ENCODE measurements at places on chromosomes 12 and 14.

DNA sequence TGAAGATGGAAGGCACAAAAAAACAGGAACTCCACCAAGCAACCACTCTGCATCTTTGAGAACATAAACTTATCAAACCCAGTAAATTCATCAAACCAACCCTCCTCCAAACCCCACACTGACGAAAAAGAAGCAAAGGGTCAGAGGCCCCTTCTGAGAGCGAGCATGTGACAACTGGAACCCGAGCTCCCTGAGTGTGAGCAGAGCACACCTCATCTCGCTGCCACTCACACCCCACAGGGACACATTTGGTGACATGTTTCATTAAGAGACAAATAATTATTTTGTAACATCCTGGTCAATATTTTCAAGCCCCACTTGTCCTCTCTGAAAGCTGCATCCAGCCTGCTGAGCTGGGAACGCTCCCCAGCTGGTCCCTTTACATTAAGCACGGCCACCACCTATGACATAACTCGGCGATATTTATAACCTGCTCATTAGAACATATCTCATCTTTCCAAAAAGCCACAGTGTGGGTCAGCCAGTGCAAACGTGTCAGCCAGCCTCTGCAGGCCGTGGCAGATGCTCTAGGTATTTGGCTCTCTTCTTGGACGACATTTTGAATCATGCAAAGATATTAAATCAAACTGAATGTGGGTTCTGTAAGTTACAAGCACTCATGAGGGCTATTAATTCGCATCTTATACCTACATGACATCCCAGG lies 120.1 kb downstream of the TTC7B start:
- peaks cover 17% of the 10 kb centered on the region for H3K4me1 ChIP-seq
- peak overlapping the region; percentile 67 for H3K27ac ChIP-seq
- H3K36me3 ChIP-seq = no peaks in the 10 kb centered on the region
- no peak for DNase-seq

DNA sequence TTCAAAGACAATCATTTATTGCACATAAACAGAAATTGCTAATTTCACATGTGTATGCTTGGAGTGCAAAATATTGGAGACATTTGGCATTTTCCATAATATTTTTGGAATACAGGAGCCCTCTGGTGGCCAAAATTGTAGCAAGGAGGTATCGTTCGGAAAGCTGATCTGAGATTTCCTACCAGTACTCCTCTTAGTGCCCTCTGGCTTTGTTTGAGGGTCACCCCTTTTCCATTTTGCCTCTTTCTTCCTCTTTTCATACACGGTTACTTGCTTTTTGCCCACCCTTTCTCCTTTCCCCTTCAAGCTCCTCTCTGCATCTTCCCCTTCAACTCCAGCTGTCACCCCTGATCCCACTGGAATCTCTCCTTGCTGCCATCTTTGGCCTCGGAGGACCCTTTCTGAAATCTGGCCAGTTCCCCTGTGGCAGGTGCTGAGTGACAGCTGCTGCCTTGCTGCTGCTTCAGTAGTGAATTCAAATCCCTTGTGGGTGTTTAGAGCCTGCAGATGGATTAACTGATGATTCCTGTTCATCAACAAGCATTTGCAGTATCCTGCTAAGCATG lies 164.6 kb upstream of the PARP11 start:
- no peak overlapping the region for H3K4me3 ChIP-seq
- no peaks in the 10 kb centered on the region for H3K4me1 ChIP-seq
- peak; percentile 59 for DNase-seq
- H3K27ac ChIP-seq = no peak overlapping the region
- no peaks in the 10 kb centered on the region for H3K27me3 ChIP-seq
- H3K36me3 ChIP-seq = no peaks in the 10 kb centered on the region

GRCh38 chr12:87439990-87440827 lies 589.0 kb downstream of the C12orf50 start:
- no peak overlapping the region for H3K4me3 ChIP-seq
- H3K27ac ChIP-seq = no peak overlapping the region
- H3K36me3 ChIP-seq = no peaks in the 10 kb centered on the region
- DNase-seq = peak; percentile 54
- H3K27me3 ChIP-seq = no peaks in the 10 kb centered on the region

GRCh38 chr12:115500872-115501271 lies 776.6 kb downstream of the MED13L start:
- no peaks in the 10 kb centered on the region for H3K4me1 ChIP-seq
- H3K4me3 ChIP-seq = no peak overlapping the region
- no peaks in the 10 kb centered on the region for H3K27me3 ChIP-seq
- H3K36me3 ChIP-seq = no peaks in the 10 kb centered on the region
- DNase-seq = no peak
- no peak overlapping the region for H3K27ac ChIP-seq

DNA sequence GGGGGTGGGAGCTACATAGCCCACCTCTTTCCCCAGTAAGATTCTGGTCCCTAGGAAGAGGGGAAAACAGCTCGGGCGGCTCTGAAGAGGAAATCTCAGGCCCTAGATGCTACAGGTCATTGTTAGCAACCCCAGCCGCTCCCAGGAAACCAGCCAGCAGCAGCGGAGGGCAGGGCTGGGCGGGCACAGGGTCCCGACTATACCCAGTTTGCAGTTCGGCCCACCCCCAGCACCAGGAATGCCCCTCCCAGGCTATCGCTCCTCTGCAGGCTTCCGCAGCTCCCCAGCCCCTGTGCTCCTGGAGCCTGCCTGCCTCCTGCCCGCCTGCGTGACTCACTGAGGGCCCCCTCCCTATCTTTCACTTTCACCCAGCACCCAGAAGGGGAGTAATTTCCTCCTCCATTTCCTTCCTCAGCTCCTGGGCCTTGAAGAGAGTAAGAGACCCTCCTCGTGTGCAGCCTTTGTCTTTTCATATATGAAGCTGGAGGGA lies 27.2 kb upstream of the PNMA1 start:
- H3K27me3 ChIP-seq = no peaks in the 10 kb centered on the region
- peak overlapping the region; percentile 16 for H3K4me3 ChIP-seq

DNA sequence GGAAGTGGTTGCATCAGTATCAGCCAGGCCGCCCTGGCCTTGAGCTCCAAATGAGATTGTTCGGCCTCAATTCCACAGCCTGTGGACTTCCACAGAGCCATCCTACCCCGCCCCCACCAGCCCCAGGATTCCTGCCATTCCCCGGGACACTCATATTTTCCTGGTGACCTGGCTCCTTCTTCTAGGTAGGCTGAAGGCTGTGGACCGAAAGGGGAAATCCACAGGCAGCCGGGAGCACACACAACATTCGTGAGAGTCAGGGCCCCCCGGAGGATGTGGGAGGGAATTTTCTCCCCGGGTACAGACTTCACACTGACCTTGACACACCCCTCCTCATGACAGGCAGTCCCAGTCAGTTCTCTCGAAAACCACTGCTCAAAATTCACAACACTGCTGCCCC lies 39.9 kb downstream of the RIN3 start:
- H3K27me3 ChIP-seq = no peaks in the 10 kb centered on the region
- H3K4me1 ChIP-seq = no peaks in the 10 kb centered on the region

GRCh38 chr14:63896278-63896720 lies 43.5 kb downstream of the SYNE2 start:
- no peaks in the 10 kb centered on the region for H3K36me3 ChIP-seq
- peak; percentile 79 for DNase-seq
- H3K4me3 ChIP-seq = no peak overlapping the region
- no peaks in the 10 kb centered on the region for H3K4me1 ChIP-seq
- peak overlapping the region; percentile 3 for H3K27ac ChIP-seq

GRCh38 chr12:52058631-52059361 lies 7.6 kb downstream of the NR4A1 start:
- H3K4me1 ChIP-seq = peaks cover 25% of the 10 kb centered on the region
- H3K36me3 ChIP-seq = peaks cover 9% of the 10 kb centered on the region
- H3K4me3 ChIP-seq = no peak overlapping the region
- DNase-seq = peak; percentile 53
- H3K27ac ChIP-seq = peak overlapping the region; percentile 100
- no peaks in the 10 kb centered on the region for H3K27me3 ChIP-seq

- no peaks in the 10 kb centered on the region for H3K27me3 ChIP-seq
- DNase-seq = no peak
- no peaks in the 10 kb centered on the region for H3K4me1 ChIP-seq
- no peak overlapping the region for H3K4me3 ChIP-seq
These were observed 79.9 kb upstream of the KCNA1 start for GRCh38 chr12:4829793-4830162.

- no peaks in the 10 kb centered on the region for H3K4me1 ChIP-seq
- H3K27ac ChIP-seq = no peak overlapping the region
- H3K27me3 ChIP-seq = no peaks in the 10 kb centered on the region
- H3K36me3 ChIP-seq = no peaks in the 10 kb centered on the region
- H3K4me3 ChIP-seq = no peak overlapping the region
These were observed 13.9 kb upstream of the C12orf76 start for GRCh38 chr12:110062241-110062640.

GRCh38 chr14:81849714-81850113 lies 316.1 kb upstream of the SEL1L start:
- no peaks in the 10 kb centered on the region for H3K36me3 ChIP-seq
- no peak overlapping the region for H3K27ac ChIP-seq
- H3K4me3 ChIP-seq = no peak overlapping the region
- DNase-seq = no peak
- H3K27me3 ChIP-seq = no peaks in the 10 kb centered on the region

GRCh38 chr12:50659690-50660424 lies 104.0 kb upstream of the ATF1 start:
- H3K4me1 ChIP-seq = no peaks in the 10 kb centered on the region
- H3K4me3 ChIP-seq = no peak overlapping the region
- peak; percentile 44 for DNase-seq
- no peaks in the 10 kb centered on the region for H3K27me3 ChIP-seq

- H3K4me1 ChIP-seq = peaks cover 6% of the 10 kb centered on the region
- peak; percentile 78 for DNase-seq
- H3K36me3 ChIP-seq = no peaks in the 10 kb centered on the region
These were observed 279.1 kb downstream of the TTC6 start for GRCh38 chr14:37874429-37875109.

- peak overlapping the region; percentile 26 for H3K27ac ChIP-seq
- no peak overlapping the region for H3K4me3 ChIP-seq
- H3K36me3 ChIP-seq = no peaks in the 10 kb centered on the region
- no peak for DNase-seq
These were observed 15.4 kb downstream of the HSP90AA1 start for GRCh38 chr14:102071283-102071998.

DNA sequence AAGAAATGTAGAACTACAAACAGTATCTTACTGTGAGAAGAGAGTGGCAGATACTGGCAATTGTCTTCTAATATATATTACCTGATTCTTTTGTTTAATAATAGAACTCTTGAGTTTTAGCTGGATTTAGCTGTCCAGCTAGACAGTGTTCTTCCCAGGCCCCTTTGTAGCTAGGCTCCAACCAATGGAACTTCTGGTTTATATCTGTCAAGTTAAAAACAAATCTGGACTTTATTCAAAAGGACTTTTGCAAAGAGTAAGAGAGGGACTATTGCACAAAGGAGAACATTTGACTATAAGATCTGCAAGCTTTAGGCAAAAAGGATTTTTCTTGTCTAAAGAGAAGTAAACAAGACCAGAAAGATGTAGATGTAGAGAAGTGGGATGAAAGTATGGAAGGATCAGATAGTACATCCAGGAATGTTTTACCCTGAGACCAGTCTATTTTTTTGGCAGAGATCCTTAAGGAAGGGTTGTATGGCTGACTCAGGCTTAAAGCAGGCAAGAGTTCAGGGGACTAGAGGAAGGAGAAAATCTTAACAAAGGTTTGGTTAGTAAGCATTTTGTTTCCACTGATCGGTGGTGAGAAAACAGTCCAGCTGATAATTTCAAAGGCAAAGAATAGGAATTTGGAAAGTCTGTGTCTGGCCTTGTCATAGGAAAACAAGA lies 111.1 kb upstream of the PLEKHA5 start:
- H3K27ac ChIP-seq = no peak overlapping the region
- DNase-seq = no peak
- H3K36me3 ChIP-seq = no peaks in the 10 kb centered on the region
- H3K27me3 ChIP-seq = no peaks in the 10 kb centered on the region
- H3K4me1 ChIP-seq = no peaks in the 10 kb centered on the region
- no peak overlapping the region for H3K4me3 ChIP-seq

Data from prostate gland (tissue), 2 donors.